ENCODE measurements at places on chromosomes 1 and 21.

- DNase-seq = no peak
Measured at GRCh38 chr1:92879316-92879968, 47.6 kb downstream of the RPL5 start.

- no peak for DNase-seq
Measured at GRCh38 chr1:15717418-15718125, 18.5 kb upstream of the SLC25A34 start.

- peak; percentile 0 for DNase-seq
Measured at GRCh38 chr1:66090859-66091457, 298.3 kb downstream of the PDE4B start.

GRCh38 chr21:35476621-35477395 is 427.7 kb upstream of the RUNX1 start:
- DNase-seq = peak; percentile 85

- DNase-seq = no peak
Measured at GRCh38 chr1:167328306-167328815, 107.7 kb downstream of the POU2F1 start.

DNA sequence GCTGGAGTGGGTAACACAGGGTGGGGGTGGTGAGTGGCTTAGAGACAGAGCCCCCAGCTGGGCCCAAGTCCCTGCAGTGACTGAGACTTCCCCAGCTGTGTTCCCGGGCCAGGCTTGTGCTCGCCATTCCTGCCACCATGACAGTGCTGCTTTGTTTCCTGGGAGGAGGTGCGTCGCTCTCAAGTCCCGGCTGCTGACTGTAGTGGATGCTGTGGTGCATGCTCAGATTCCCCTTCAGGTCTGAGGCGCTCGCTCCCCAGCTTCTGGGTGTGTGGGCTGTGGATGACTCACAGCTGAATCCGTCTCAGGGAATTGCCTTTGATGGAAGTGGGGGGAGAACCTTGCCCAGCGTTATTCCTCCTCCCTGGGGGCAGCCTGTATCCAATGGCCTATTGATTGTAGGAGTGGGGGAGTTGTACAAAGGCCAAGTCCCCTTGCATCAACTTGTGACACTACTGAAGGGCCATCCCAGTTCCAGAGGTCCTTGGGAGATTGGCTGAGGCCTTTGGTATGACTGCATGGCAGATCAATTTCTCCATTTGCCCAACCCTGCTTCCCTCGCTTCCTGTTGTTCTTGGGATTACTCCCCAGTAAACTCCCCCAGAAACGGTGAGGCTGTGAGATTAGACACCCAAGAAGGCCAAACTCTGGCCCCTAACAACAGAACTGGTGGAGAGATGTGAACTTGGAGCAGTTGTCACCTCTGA is 17.8 kb upstream of the POU3F1 start:
- peak; percentile 92 for DNase-seq

GRCh38 chr1:93004566-93005251 is 43.4 kb upstream of the DIPK1A start:
- DNase-seq = no peak

DNA sequence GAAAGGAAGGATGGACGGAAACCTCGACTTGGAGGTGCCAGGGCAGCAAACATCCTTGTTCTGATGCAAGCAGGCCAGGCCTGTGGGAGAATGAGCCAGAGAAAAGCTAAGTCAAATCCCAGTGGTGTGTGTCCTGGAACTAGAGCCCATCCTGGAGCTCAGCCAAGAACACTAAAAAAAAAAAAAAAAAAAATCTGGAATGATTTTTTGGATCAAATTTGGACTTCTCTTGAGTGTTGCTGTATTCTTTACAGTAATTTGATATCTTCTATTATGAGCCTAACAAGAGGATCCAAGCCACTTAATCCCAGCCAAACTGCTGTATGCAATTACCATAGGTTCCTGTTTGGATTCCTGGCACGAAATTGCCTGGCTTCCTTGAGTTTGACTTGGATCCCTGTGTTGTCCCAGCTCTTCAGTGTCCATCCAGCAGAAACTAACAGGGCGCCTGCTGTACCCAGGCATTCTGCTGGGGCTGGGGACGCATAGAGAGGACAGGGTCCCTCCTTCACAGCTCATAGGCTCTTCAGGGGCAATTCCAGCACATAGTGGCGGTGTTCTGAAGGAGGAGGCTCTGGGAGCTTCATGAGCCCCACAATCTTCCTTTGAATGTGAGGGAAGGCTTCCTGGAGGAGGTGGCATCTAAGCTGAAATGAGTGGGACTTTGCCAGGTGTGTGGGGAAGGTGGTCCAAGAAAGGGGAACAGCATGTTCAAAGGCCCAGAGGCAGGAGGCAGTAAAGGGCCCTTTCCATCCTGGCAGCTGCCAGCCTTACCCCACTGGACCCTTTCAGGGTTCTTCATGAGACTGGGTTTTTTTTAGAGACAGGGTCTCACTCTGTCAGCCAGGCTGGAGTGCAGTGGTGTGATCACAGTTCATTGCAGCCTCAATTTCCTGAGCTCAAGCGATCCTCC is 24.7 kb downstream of the EPHX1 start:
- peak; percentile 65 for DNase-seq

DNA sequence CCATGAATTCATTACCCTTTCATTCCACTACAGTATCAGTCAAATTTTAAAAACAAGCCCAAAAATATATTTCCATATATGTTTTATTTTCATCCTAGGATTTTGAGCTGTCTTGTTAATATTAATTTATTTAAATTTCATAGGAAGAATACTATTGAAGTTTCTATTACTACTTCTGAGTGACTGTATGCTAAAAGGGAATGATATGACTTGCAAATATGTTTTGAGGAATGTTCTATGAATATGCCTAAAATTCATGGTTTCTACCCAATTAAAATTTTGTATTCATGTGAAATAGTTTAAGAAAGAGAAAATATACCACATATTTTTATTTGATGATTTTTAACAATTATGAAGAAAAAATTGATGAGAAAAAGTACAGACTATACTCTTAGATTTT is 52.9 kb upstream of the BACH1 start:
- DNase-seq = no peak

- peak; percentile 51 for DNase-seq
Measured at GRCh38 chr1:149884433-149885338, 14.7 kb upstream of the BOLA1 start.

DNA sequence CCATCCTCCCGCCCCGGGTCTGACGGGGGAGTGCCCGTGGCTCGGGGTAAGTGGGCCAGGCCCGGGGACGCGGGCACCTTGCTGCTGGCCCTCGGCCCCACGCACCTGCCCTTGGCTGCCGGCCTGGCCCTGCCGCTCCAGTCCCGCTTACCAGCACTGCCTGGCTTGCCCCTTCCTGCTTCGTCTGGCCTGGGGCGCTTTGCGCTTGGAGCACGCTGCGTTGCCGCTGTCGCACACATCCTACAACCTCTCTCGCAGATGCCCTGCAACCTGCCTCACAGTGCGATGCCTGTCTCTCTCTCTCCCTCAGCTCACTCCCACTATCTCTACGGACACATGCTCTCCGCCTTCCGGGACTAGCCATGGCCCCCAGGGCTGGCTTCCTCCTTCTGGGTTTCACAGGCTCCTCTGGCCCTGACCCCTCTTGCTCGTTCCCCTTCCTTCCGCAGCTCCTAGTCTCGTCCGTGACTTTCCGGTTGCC is 9.7 kb downstream of the MYOG start:
- no peak for DNase-seq

DNA sequence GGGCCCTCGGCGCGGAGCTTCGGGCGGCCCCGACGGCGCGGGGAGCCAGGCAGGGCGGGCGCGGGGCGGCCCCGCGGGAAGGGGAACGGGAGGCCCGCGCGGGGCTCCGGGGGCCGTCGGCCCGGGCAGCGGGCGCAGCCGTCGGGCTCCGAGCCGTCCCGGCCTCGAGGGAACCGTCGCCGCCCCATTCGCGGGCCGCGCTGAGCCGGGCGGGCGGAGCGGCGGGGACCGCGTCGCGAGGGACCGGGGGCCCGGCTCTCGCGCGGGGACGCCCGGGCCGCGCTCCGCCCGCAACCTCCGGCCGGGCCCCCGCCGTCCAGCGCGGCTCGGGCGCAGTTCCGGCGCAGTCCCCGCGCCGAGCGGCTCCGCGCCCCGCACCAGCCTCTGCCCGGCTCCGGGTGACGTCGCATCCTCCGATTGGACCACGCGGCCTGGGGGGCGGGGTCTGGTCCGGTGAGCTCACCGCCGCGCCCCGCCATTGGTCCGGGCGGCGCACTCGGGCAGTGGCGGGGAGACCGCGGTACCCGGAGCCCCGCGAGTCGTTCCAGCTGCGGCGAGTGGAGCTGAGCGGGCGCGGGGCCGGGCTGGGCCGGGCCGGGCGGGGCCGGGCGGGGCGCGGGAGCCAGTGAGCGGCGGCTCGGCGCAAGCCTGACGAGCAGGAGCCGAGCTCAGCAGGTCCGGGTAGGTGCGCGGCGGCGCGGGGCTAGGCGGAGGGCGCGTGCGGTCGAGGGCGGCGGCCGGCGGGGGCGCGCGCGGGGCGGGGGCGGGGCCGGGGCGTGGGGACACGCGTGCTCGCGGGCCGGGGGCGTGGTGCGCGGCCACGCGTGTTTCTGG is 66.7 kb upstream of the VAMP3 start:
- peak; percentile 87 for DNase-seq

DNA sequence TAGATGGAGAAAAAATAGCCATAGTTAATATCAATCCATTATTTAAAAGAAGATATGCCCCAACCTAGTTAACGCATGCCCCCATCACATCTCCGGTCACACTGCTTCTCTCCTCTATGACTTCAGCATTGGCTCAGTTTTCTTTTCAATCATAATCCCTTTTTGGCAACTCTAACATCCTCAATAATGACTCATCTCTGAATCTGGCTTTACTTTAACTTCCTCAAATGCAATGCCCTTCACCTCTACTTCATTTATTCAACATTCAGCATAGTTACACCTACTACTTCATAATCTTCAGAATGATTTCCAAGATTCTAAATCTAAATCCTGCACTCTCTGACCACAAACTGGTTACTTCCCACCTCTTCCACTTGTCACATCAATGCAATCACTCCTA is 417.3 kb downstream of the USH2A start:
- peak; percentile 56 for DNase-seq

DNA sequence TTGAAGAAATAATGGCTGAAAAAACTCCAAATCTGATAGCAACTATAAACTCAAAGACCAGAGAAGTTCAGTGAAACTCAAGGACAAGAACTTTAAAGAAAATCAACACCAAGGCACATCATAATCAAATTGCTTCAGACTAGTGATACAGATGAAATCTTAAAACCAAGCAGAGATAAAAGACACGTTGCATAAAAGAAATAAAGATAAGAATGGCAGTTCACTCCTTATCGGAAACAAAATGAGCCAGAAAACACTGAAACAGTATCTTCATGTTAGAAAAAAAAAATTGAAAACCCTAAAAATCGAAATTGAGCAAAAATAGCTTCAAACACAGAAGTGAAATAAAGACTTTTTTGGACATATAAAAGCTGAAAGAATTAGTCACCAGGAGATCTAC is 4.6 kb upstream of the RAB4A start:
- DNase-seq = no peak

Data from fibroblast of skin of right biceps (primary cell).